Suprapubic skin (tissue), 4 donors: ENCODE measurements at places on chromosomes 5 and 9.

DNA sequence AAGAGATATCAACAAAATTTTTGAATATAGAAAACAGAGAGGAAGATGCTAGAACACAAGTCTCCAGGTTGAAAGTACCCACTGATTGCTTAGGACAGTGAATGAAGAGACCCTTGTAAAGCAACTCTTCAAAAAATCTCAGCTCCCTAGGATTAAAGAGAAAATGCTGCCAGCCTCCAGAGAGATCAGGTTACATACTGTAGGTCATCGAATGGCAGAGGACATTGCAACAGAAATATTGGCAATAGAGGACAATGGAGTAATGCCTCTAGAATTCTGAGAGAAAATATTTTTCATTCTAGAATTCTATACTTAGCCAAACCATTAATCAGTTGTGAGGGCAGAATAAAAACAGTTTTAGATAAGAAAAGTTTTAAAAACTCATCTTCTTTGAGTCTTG is 43.1 kb upstream of the ELL2 start:
- no peak for DNase-seq

- DNase-seq = no peak
Measured at GRCh38 chr5:162068412-162068811, 839 bp downstream of the GABRG2 start.

GRCh38 chr9:95762322-95762721 is 113.2 kb upstream of the ERCC6L2 start:
- no peak for DNase-seq

DNA sequence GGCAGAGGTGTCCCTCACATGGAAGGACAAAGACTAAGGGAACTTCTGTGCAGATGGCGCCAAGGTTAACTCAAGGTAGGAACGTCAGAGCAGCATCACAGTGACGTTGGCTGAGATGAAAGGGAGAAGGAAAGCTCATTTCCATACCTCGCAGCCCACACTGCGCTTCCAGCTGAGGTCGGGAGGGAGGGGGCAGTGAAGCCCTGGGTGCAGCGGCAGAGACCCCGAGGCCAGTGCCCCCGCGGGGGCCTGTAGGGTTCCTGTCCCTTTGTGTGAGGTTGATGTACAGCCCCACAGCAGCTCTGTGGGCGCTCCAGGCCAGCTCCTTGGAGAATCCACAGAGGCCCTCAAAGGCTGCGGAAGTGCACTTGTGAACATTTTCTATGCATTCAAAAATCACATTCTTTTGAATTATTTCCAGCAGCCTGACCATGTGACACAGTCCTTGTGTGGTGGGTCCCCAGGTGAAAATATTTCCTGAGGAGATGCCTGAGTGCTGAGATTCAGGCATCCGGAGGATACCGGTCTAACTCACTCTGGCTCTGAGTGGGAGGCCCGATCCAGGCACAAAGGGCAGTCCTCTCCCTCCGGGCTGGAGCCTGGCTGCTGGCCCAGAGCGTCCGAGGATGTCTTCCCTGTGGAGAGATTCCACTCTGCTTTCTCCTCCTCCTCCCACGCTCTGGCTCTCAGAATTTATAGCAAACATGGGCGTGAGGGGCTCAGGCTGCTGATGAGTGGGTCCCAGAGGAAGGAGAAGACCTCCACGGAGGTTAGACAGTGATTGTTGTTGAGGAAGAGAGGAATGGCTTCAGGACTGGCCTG is 150.7 kb downstream of the ICE1 start:
- DNase-seq = no peak

- no peak for DNase-seq
Measured at GRCh38 chr9:98215271-98215670, 22.8 kb upstream of the CORO2A start.

- peak; percentile 9 for DNase-seq
Measured at GRCh38 chr9:109453210-109453842, 44.8 kb downstream of the PTPN3 start.
